ENCODE measurements at places on chromosomes 2 and 18.

GRCh38 chr2:169173876-169174275, 104.5 kb downstream of the DHRS9 start:
- no peak for DNase-seq

- no peak for DNase-seq
Observed at GRCh38 chr2:120635146-120635545, 100.5 kb upstream of the GLI2 start.

GRCh38 chr2:136327162-136327852, 209.4 kb upstream of the CXCR4 start:
- no peak for DNase-seq

- no peak for DNase-seq
Observed at GRCh38 chr18:74163019-74163660, 14.8 kb downstream of the TIMM21 start.

DNA sequence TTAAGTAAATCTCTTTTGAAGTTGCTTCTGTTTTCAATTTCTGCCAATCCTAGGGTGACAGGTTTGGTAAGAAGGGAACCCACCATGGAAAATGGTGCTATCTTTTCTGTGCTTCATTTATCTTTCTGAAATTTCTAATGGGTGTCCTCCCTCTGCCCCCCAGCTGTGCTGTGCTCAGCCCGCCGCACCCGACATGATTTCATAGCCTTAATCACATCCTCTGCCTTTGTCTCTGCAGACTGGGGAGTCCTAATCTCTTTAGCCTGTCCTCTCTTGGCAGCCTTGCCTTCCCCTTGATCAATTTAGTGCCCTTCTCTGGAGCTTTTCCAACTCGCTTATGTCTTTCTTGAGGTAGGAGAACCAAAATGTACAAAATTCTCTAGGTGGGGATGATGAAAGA, 49.3 kb downstream of the DNMT3A start:
- DNase-seq, result no peak

DNA sequence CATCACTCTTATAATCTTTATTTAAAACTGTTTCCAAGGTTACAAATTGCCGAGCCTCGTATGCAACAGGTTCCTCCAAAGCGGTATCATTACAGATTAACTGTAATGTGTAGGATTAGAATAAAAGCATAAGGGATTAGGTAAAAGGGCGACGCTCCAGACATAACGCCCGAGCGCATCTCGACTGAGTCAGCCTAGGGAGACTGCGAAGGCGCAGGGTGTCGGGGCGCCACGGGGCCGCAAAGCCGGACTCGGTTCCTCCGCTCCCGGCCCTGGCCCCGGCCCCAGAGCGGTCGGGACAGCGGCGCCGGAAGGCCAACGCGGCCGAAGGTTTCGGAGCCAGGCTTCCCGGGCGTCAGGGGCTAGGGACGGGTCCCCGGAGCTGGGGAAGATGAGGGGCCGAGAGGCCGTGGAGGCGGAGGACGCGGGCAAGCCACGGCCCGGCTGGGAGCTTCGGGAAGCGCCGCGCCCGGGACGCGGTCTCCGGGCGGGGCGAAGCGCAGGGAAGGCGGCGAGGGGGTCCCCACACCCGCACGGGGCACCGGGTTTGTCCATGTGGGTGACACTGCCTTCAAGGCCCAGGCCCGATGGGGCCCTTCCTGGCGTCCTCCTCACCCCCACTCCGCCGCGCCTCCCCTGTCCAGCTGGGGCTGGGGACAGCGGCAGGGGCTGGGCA, 12.9 kb upstream of the SIX3 start:
- no peak for DNase-seq

DNA sequence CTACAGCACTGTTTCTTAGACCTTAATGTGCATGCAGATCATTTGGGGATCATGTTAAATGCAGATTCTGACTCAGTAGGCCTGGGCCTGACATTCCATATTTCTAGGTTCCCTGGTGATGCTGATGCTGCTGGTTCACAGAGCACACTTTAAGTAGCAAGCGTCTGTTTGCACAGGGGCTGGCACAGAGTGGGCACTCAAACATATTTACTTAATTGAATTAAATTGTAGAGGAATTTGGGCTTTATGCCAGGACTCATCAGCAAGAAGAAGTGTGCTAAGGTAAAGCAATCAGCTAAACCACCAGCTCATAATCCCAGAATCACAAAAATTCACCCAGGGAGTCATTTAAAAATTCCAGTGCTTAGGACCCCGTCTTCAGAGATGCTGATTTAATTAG, 25.1 kb upstream of the INPP4A start:
- no peak for DNase-seq

DNA sequence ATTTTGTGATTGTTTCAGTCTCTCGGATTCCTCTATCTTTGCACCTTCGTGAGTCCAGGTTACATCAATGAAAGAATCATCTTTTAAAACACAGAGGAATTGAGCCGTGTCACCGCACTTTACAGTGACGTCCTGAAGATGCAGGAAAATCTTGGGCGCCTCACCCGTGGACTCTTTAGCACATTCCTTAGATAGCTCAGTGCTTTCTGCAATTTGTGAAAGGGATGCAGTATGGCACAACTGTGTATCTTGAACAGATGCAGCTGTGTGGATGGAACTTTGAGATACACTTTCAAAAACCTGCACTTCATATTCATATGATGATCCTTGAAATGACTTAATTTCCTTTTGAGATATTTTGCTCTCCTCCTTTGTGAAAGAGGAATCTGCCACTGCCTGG, 50.9 kb downstream of the TTN start:
- no peak for DNase-seq

DNA sequence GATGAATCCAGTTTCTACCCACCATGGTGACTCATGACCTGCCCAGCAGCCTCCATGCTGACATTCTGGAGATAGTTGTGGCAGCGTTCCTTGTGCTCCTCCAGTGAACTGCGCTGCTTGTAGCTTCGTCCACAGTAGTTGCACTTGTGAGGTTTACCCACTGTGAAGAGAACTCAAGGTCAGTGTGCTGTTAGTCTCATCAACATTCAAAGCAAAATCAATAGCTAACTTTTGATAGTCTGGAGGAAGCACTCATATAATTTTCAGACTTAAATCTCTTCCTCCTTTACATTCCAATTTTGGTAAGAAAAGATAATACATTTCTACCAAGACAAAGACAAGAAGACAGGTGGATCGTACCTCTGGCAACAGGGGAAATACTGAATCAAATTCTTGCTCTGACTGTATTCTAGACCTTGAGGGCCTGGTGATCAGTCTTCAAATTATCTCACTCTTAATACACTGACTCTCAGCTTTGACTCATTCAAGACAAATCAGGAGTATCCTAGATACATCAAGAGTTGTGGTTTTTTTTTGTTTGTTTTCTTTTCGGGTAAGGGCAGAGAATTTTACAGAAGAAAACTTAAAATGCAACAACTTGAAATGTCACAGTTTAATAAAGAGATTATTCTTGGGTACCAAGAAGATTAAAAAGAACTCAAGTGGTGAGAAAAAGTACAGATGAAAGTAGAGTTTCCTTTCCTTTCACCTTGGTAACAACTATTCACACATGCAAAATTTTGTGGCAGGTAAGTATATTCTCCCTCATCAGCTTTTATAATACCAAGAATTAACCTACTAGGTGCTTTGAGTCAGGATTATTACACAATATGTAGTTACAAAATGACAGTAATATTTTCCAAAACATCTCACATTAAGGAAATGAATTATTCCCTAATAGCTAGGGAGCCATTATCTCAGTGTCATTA, 129.2 kb downstream of the IKZF2 start:
- no peak for DNase-seq

DNA sequence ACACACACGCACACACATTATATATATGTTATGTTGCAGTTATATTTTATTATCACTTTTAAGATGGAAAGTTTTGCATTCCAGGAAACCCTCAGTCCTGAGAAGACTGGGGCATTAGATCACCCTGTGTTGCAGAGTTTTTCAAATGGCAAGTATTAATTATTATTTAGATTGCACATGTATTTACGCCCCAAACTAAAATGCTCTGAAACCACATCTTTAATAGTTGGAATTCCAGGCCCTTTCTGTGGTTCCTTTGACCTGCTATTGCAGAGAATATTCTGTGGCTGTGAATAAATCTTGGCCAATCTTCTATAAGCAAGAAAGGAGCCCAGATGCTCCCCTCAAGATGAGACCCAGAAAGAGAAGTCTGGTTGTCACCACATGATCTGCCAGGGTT, 427.0 kb upstream of the TNP1 start:
- DNase-seq, result no peak

- DNase-seq, result no peak
Observed at GRCh38 chr2:170716851-170717598, 1.9 kb downstream of the SP5 start.

GRCh38 chr2:25572638-25573037, 100.7 kb downstream of the DTNB start:
- DNase-seq, result no peak

DNA sequence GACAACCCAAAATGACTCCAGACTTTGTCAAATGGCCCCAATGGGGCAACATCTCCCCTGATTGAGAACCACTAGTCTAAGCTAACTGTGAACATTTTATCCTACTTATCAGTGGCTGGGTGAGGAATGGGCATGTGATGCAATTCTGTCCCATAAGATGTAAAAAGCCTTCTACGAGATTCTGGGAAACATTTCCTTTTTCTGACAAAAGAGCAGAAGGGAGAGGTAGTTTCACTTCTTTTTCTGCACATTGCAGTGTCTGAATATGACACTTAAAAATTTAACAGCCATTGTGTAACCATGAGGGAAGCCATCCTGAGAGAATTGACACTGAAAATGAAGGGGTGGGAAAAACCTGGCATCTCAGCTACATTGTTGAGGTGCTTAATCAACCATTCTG, 17.3 kb upstream of the MARCHF4 start:
- no peak for DNase-seq

DNA sequence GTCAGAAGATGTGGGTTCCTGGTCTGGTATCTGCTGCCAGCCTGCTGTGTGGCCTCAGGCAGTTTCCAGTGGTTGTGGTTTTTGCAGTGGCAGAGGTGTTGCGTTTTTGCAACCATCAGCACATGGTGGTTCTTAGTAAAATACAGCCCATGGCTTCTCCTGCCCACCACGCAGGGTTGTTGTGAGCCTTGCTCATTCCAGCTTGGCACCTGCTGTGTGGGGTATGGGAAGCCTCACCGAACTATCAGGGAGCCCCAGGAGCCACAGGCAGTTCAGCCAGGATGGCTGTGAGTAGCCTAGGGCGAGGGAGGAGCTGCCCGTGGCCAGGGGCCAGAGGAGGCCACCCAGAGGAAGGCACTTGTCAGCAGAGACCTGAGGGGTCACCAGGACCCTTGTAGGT, 9.8 kb downstream of the ARID5A start:
- DNase-seq, result no peak

DNA sequence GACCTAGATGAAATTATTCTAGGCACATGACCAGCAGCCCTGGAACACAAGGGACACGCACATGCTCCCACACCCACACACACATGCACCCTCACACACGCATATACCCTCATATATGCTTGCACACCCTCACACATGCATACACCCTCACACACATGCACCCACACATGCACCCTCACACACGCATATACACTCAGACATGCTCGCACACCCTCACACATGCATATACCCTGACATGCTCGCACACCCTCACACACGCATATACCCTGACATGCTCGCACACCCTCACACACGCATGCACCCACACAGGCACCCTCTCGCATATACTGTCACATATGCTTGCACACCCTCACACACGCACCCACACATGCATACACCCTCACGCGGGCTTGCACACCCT, 61.8 kb downstream of the PARD6G start:
- no peak for DNase-seq

DNA sequence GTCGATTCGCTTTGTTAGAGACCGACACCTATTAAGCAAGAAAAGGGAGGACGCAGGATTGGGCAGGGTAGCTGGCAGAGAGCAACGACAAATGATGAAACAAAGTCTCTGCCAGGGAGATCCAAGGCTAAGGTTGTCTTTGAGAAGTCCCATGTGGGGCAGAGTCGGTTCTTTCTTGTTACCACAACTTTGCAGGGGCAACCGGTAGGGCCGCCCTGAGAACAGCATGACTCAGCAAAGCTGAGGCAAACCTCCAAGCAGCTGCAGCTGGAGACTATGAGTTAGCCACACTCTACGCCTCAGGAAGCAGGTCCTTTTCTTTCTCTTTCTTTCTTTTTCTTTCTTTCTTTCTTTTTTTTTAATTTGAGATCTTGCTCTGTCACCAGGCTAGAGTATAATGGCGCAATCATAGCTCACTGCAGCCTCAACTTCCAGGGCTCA, 452.3 kb upstream of the ID2 start:
- DNase-seq, result no peak

DNA sequence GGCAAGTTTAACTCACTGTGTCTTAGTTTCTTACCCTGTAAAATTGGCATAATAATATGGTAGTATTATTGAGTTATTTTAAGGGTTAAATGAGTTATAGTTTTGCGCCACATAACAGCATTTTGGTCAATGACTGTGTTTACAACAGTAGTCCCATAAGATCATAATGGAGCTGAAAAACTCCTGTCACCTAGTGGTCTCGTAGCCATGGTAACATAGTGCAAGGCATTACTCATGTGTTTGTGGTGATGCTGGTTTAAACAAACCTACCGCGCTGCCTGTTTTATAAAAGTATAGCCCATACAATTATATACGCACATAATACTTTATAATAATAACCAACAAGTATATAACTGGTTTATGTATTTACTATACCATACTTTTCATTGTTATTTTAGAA, 15.8 kb downstream of the UNC80 start:
- DNase-seq, result no peak

DNA sequence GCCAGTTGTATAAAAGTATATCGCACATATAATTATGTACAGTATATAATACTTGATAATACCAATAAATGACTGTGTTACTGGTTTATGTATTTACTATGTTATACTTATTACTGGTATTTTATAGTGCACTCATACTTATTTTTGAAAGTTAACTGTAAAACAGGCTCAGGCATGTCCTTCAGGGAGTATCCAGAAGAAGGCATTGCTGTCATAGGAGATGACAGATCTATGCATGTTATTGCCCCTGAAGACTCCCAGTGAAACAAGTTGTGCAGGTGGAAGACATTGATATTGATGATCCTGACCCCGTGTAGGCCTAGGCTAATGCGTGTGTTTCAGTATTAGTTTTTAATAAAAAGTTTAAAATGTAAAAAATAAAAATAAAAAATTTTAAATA, 20.3 kb upstream of the ASXL3 start:
- no peak for DNase-seq

- no peak for DNase-seq
Observed at GRCh38 chr2:95384854-95385569, 17.5 kb upstream of the FAHD2A start.

- DNase-seq, result no peak
Observed at GRCh38 chr2:241559323-241560161, 997 bp downstream of the BOK start.

GRCh38 chr2:217611626-217612127, 391.1 kb downstream of the TNS1 start:
- DNase-seq, result no peak

All from cortex of kidney (tissue), 1 donor.